ENCODE measurements at places on chromosomes 5 and 9.

GRCh38 chr5:87020099-87020934 is 247.4 kb upstream of the RASA1 start:
- peak; percentile 30 for DNase-seq

GRCh38 chr5:766666-767431 is 17.7 kb downstream of the ZDHHC11B start:
- DNase-seq = peak; percentile 21

DNA sequence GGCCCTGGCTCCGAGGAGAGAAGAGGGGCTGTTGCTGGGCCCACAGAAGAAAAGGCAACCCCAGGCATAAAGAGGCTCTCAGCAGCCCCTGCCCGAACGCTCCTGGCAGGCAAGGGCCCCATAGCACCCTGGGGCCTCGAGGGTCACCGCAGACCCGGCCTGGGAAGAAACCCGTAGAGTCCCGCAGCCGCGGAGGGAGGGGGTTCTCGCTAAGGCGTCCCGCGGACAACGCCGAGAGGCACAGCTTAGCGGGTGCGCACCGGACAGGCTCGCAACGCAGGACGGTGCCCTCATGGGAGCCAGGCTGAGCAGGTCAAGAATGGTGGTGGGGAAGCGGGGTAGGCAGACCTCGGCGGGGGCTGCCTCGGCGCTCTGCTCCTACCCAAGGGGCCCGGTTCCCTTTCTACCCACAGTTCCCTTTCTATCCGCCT is 6.7 kb downstream of the PITX1 start:
- DNase-seq = no peak

- no peak for DNase-seq
These were observed 31.7 kb downstream of the SARDH start for GRCh38 chr9:133706307-133707050.

GRCh38 chr5:143564417-143564816 is 160.9 kb upstream of the NR3C1 start:
- DNase-seq = no peak

DNA sequence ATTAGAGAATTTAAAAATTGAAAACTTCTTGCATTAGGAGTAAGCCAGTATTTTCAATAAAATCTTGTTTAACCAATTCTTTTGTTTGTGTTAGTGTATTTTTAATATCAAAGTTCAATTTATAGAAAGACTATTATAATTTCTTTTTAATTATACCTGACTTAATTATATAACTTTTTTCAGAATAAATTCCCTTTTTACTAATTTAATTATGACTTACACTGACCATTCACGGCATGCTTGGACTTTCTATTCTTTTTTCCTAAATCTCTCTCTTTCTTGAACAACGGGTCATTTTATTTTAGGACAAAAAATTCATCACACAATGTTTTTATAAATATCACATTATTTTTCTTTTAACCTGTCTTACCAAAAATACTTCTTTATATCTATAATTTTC is 555.3 kb upstream of the PTGER4 start:
- DNase-seq = no peak

- no peak for DNase-seq
These were observed 15.9 kb downstream of the SEC24A start for GRCh38 chr5:134664448-134664847.

- DNase-seq = no peak
These were observed 8.5 kb upstream of the PRXL2C start for GRCh38 chr9:96663506-96664120.

DNA sequence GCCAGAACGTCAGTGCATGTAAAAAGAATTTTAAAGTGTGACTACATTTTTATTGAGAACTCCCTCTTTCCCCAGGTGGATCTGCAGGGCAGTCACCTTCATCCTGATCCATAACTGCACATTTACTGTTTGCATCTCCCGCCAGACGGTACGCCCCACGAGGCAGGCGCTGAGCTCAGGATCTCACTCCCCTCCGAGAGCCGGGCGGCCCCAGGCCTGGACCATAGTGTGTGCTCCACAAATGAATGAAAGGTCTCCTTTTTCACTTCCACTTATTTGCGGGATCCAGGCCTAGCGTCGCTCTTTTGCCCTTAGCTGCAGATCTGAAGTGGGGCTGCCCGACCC is 378 bp downstream of the DROSHA start:
- DNase-seq = peak; percentile 47

GRCh38 chr9:97790542-97790941 is 62.5 kb upstream of the FOXE1 start:
- DNase-seq = no peak

- DNase-seq = no peak
These were observed 215.0 kb downstream of the SEMA6A start for GRCh38 chr5:116359592-116359991.

- DNase-seq = no peak
These were observed 2.2 kb upstream of the NSMF start for GRCh38 chr9:137461316-137461662.

DNA sequence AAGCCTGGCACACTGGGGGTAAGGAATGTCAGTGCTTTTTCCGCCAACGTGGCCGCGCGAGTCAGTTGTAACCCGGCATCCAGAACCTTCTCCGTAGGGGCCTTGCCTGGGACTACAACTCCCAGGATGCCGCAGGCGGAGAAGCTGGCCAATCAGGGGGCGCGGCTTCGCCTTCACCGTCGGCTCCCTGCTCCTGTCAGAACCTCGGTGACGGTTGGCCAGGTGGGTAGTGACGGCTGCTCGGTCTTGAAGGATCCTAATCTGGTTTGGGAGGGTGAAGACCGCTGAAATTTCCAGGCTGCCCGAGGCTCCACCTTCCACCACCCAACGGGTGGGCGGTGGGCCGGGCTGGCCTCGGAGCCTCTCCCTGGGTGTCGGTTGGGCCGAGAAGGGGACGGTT is at the start of gene C5orf58:
Gene C5orf58, plus strand, starts transcription at position 200 of the 400 bp plus-strand sequence. CDS start 1,992 bp downstream, outside the sequence.
- DNase-seq = no peak

GRCh38 chr9:128385496-128386460 is 14.6 kb downstream of the URM1 start:
- no peak for DNase-seq

DNA sequence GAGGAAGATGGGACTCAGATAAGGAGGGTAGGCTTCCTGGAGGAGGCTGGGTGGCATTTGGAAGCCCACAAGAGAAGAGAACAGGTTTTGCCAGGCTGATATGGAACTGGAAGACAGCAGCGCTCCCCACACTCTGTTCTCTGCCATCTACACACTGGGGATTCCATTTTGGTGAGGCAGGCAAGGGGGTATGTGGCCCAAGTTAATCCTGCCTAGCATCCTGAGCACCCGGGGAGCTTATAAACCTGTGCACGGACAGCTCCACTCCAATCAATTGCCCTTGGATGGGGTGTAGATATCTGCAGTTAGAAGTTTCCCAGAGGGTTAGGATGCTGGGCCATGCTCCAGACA is 158.8 kb downstream of the MACROH2A1 start:
- DNase-seq = peak; percentile 4

- no peak for DNase-seq
These were observed 65.2 kb downstream of the ZSWIM6 start for GRCh38 chr5:61397238-61397637.

- no peak for DNase-seq
These were observed 47.3 kb downstream of the FSTL4 start for GRCh38 chr5:133564921-133565565.

- no peak for DNase-seq
These were observed 297.0 kb downstream of the ARHGEF28 start for GRCh38 chr5:73922875-73923557.

GRCh38 chr5:57855831-57856230 is 373.2 kb upstream of the ACTBL2 start:
- DNase-seq = no peak

GRCh38 chr9:6631207-6631512 is 14.4 kb downstream of the GLDC start:
- DNase-seq = no peak

DNA sequence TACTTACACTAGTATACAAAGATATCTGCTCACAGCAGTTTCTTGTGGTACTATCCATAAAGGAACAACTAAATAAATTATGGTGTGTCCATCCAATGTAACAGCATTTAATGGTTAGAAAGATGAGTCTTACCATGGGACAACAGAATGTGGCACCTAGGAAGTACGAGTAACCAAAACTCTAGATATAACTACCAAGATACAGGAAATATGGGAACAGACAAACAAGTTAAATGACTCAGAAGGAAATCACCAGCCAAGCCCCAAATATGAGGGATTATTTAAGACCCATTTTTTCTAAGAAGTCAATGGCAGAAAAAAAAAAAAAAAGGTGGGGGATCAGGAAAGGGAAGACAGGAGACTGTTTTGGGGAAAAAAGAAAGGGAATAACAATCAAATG is 294.8 kb downstream of the PRELID2 start:
- no peak for DNase-seq

GRCh38 chr5:108814551-108814950 is 66.9 kb downstream of the FER start:
- DNase-seq = no peak

- peak; percentile 30 for DNase-seq
These were observed 1.2 kb downstream of the FOXB2 start for GRCh38 chr9:77020413-77021290.

DNA sequence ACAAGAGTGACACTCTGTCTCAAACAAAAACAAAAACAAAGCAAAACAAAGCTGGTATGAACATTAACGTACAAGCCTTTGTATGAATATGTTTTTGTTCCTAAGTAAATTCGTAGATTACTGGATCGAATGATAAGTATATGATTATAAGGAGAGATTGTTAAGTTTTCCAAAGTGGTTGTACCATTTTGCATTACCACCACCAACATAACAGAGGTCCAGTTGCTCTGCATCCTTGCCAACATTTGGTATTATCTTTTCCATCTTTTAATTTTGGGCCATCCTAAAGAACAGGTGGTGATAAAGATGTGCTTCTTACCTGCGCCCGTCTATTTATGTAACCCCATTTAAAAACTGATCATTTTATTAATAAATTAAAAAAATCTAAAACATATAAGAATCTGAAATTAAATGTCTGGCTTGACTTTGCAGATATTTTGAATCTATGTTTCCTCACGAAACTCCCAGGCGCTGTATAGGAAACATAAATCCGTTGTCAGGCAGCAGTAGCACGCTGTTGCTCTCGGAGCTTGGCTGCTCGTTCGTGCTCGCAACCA is 593 bp upstream of the NAA35 start:
- DNase-seq = no peak

DNA sequence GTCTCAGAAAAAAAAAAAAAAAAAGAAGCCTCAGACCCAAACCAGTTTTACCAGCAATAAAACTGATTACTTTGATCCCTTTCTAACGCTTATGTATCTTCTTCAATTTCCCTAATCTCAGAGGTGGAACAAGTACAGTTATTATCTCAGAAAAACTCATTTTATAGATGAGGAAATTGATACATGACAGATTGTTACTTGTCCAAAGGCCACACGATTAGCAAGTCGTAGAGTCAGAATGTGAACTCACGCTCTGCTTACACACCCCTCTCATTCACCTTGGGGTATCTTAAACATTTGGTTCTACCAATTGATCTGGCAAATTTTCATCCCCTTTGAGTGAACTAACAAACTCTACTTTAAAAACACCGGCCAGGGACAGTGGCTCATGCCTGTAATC is 110.2 kb downstream of the SUSD1 start:
- DNase-seq = no peak

DNA sequence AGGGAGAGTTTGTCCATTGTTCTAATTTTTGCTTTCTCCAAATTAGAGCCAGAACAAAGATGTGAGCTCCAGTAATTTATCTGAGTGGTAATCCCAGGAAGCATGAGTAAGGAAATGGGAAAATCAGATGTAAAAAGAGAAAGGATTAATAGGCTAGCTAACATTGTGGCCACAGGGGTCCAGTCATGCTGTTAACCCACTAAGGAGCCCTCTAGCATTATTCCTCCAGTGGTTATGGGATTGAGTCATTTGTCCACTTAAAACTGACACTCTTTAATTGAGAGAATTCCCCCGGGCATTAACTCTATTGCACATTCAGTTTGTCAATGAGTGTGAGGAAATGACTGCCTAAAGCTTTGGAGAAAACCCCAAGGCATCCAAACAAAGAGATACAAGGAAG is 700.3 kb upstream of the TYRP1 start:
- no peak for DNase-seq

DNA sequence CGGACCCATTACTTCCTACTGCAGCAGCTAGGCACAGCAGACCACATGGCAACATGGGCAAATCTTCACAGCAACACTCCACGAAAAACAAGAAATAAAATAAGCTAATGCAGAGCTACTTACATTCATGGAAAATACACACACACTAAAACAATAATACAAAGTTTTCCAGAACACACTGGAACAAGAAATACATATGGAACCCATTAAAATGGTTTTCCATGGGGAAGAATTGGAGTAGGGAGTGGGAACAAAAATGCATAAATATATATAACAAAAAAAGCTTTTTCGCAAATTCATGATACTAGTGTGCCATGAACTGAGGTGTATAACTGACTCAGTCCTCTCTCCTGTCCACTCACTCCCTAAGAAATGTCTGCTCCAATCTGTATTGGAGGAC is 8.3 kb downstream of the ADAMTS12 start:
- DNase-seq = no peak

DNA sequence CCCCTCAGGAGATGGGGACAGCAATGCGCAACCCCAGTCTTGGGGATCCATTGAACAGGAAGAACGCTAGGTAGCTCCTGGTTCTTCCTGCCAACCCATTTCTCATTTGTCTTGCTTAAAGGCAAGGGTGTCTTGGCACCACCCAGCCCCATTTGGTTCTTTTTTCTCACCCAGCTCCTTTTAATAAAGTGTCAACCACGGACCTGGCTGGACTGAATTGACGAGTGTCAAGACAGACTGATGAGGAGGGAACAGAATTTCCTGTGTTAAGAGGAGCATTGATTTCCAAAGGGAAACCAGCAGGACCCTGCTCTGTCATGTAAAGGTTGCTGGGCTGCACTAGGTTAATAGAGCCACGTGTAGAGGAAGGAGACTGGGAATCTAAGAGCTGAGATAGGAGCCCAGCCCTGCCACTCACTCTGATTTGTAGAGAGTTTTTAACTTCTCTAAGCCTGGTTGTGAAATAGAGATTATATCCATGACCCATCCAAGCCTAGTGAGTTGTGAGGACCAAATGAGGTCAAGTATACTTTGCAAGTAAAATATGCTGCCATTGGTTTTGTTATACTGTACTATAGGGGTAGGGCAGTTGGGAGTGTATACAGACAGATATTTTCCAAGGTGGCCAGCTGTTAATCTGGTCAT is 33.7 kb downstream of the OSTF1 start:
- no peak for DNase-seq

- DNase-seq = no peak
These were observed 135.4 kb upstream of the RASEF start for GRCh38 chr9:83198371-83198770.

DNA sequence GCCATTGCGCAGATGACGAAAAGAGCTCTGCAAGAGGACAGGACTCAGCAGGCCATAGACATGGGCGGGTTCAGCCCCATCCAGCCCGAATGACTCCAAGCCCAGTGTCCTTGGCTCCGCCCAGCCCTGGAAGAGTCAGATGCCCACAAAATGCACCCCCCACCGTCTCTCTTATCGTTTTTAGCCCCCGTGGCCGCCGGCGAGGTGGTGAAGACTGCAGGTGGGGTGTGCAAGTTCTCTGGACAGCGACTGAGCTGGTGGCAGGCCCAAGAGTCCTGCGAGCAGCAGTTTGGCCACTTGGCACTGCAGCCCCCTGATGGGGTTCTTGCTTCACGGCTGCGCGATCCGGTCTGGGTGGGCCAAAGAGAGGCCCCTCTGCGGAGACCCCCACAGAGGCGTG is 2.1 kb downstream of the ADGRD2 start:
- DNase-seq = no peak

GRCh38 chr5:108728566-108729241 is 19.0 kb upstream of the FER start:
- DNase-seq = peak; percentile 65

- no peak for DNase-seq
These were observed 171.4 kb upstream of the SGCD start for GRCh38 chr5:156155598-156155997.
